GM23338 (cell line): ENCODE measurements at places on chromosomes 13 and 19. TPM values are rescaled to one million over a fixed set of nuclear protein-coding genes. Genes with fewer than 3 reads are reported as not detected.

GRCh38 chr13:52899206-52899605, 50.8 kb upstream of the PCDH8 start:
- DNase-seq: no peak

DNA sequence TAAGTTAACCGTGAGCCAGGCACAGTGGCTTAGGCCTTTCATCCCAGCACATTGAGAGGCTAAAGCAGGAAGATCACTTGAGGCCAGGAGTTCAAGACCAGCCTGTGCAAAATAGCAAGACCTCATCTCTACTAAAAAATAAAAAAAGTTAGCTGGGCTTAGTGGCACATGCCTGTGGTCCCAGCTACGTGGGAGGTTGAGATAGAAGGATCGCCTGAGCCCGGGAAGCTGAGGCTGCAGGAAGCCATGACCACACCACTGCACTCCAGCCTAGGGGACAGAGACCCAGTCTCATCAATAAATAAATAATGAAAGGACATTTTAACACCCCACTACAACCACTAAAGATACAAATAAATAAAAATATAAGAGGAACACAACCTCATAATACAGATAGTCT, 21.6 kb downstream of the LSM14A start:
- DNase-seq: no peak

The ZNF549 gene
- total RNA-seq: 10.2 and 11.6 TPM in 2 replicates

- peak; percentile 26 for DNase-seq
Measured at GRCh38 chr13:39952249-39953233, 297.1 kb downstream of the COG6 start.

DNA sequence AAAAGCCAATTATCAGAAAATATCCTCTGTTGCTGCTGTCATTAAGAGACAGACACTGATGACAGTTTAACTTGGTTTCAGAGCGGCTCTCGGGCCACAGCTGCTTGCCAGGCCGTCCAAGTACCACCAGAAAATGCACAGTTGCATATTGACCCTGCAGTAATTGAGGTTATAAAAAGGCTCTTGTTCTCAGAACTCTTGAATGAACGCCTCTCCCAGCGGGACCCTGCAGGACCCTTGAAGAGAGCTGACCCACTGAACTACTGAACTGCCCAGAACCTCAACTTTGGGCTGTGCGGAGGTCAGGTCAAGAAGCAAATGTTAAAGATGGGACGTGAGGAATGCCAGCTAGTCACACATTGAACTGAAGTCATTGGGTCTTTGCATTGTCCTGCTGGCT, 1559.0 kb upstream of the SLC10A2 start:
- DNase-seq: no peak

DNA sequence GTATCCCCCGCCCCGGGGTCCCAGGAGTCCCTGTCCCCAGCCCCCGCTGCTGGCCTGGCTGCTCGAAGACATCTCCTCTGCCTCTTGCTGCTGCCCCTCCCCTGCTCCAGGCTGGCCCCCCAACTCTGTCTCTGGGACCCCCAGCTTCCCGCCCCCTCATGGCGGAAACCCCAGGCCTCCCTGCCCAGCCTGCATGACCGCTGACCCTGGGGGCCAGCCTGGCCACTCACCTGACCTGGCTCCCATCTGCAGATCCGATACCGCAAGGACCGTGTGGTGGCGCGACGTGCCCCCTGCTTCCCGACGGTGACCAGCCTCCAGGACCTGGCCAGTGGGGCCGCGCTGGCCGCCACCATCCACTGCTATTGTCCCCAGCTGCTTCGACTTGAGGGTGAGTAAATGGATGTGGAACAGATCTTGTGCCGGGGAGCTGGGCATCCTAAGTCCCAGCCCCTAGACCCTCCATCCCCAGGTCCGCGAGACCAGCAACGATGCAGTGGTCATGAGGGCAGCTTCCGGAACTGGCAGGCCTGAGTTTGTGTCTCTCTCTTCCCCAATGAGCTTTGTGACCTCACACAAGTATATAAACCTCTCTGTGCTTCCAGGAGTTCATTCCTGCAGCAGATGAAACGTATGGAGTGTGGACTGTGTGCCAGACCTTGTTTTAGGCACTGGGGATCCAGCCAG, 12.4 kb downstream of the CAMSAP3 start:
- no peak for DNase-seq

The IGLON5 gene
- 29.1 and 29.4 TPM in 2 replicates for total RNA-seq

DNA sequence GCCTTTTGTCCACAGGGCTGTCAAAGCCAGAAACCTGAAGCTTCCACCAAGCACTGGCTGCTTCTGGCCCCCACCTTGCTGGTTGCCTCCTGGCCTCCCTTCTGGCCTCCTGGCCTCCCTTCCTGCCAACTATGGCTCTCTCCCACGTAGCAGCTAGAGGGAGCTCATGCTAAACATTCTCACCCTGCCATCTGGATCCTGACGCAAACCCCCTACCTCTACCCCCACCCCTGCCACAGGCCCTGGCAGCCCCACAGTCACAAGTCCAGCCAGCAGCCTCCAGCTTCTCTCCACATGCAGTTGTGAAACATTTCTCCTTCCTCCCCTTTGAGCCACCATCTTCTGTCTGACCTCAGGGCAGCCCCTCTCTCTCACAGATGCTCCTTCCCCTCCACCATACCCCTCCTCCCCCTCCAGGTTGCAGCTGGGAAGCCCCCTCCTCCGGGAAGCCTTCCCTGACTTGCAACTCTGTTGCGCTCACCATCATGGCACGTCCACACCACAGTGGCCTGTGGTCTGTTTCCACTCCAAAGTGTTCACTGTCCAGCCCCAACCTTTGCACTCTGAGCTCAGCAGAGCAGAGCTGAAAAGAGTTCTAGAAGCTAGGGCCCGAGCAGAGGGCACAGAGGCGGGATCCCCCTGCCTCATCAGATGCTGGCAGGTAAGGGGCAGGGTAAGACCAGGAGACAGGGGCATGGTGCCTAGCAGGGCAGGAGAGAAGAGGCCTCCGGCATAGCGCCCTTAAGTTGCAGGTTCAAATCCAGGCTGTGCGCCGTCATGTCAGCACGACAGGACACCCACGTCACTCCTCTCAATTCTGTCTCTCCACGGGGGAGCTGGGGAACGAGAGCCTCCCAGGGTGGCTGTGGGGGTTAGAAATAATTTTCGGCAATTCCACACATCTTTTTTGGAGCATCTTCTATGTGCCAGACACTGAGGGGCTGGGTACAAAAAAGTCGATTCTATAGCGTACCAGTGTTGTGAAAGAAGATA, 7.3 kb downstream of the ADGRL1 start:
- DNase-seq: peak; percentile 45

DNA sequence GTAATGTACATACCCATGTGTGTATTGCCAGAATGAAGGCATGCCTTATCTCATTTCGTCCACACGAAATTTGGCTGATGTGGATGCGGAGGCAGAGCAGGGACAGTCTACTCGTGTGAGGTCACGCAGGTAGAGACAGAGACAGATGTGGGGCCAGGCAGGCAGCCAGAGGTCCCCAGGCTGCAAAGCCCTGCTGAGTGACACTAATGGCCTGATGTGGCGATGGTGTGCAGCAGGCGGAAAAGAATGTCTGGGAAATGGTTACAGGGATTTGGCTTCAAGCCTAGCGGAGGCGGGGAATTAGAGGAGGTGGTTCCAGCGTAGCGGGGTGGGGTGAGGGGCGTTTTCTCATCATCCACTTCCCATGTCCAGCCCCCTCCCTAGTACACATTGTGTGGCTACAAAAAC, 4.2 kb upstream of the IZUMO2 start:
- DNase-seq: peak; percentile 12

The TEX26 gene
- total RNA-seq: not detected in 2 replicates

DNA sequence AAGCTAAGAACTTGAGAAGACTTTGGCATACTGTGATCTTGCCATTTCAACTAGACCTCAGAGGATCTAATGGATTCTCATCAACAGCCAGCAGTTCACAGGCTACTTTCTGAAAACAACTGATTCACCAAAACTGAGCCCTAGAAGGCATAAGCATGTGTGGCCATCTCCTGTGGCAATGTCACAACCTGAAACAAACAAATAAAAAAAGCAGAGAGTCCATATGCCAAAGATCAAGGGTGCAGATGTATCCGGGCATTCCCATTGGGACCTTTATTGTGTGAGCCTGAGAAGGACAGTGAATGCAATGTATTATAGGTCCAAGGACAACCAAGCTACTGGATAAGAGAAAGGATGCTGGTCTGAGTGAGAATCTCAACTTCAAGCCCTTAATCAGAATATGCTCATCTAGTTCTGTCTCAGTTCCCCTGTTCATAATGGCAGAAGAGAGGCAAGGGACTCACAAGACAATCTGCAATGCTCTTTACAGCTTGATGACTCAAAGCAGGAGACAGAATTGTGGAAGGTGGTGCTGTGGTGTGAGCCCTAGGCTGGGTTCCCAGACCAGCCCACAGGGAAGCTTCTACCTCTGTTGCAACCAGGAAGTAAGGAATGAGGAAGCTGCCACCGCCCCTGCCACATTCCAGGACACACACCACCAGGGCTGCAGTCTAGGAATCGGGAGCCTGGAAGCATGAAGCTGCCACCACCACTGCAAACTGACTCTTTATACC, 133.7 kb downstream of the RAP2A start:
- peak; percentile 8 for DNase-seq

- no peak for DNase-seq
Measured at GRCh38 chr13:51034906-51035305, 76.2 kb downstream of the C13orf42 start.

GRCh38 chr19:48483301-48483700, 14.1 kb downstream of the CYTH2 start:
- peak; percentile 14 for DNase-seq

The TNPO2 gene
- total RNA-seq: 83.0 and 85.9 TPM in 2 replicates

DNA sequence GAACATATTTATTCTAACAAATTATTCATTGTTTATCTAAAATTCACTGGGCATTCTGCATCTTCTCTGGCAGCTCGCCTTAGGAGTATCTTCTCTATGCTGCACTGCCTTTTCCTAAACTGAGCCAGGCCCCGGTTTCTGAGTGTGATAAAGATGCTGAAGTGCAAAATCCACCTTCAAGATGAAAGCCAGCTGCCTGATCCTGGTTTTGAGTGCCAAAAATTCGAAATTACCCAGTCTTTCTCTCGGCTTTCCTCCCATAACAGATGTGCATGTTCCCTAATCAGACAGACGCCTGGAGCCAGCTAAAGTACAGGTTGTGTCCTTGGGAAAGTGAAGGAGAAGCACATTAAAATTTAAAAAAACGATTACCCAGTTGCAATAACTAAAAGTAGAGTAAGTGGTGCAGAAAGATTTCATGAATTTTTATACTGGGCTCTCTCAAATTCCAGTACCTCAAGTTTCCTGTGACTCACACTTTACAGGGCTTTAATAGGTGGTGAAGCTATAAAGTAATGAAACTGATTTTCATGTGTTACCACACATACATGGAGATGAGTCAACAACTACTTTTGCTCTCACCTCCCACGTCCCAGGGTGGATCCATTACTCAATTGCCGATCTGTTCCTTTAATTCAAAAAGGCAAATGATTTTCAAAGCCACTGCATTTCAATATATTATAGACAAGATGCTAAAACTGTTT, 65.0 kb upstream of the GTF2F2 start:
- DNase-seq: no peak

The NLRP7 gene
- total RNA-seq: 1.8 and 2.2 TPM in 2 replicates

The KLHL26 gene
- 11.2 and 13.7 TPM in 2 replicates for total RNA-seq

GRCh38 chr13:95643571-95643935, 953 bp downstream of the DZIP1 start:
- DNase-seq: peak; percentile 43

The ZNF302 gene
- 24.8 and 27.4 TPM in 2 replicates for total RNA-seq

GRCh38 chr13:46183018-46183946, 1.3 kb upstream of the LCP1 start:
- no peak for DNase-seq

DNA sequence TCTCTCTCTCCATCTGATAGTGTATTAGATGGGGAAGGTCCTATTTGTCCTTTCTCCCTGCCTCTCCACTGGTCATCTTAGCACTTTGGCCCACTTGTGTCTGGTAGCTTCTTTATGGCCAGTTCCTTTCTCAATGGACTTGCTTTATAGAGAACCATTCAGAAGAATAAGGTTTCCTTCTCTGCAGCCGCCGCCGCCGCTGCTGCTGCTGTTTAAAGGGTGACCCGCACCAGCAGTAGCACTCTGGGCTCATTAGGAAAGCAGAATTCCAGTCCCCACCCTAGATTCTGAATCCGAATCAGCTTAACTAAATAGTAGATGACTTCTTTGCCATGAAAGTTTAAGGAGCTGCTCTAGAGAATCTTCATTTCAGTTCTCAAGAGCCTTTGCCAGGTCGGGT, 490.2 kb downstream of the FOXO1 start:
- no peak for DNase-seq

The ZNF507 gene
- 23.4 and 23.6 TPM in 2 replicates for total RNA-seq

DNA sequence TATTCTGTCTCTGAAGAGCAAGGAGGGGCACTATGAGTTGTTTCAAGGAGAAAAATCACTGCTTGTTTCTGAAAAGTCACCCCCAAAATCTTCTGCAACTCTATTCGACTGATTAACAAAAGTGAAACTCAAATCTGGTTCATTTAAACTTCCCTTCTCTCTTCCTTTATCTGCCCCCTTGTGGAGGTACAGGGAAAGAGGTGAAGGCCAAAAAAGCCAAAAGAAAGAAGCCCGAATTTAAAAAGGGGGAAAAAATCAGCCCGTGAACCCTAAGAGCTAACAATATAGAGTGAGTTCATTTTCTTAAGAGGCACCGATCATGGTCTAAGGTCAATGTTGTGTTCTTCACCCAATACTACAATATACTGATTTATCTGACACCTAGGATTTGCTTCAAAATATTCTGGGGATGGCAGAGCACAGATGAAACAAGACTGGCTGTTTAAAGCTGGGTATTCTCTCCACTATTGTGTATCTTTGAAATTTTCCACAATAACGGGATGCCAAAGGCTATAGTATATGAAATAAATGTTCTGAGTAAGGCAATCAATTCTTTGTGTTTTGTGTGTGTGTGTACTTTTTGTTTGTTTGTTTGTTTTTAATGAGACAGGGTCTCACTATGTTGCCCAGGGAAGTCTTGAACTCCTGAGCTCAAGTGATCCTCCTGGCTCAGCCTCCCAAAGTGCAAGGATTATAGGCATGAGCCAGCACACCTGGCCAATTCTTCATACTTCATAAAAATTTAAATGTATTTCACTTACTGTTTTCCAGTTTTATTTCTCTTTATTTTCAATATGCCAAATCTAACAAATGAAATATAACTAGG, 55.0 kb upstream of the EEF1AKMT1 start:
- peak; percentile 87 for DNase-seq

The GPR12 gene
- total RNA-seq: not detected in 2 replicates

DNA sequence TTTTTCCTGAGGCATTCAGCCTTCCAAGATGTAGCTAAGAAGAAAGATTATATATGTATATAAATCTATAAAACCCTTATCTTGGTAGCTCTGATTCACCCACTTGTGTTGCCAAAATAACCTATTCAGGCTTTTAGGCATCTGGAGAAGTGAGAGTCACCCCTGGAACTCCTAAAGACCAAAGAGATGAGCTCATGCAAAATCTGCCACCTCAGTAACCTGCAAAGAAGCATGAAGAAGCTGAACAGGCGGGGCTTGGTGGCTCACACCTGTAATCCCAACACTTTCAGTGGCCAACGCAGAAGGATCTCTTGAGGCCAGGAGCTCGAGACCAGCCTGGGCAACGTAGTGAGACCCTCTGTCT, 393.7 kb downstream of the FOXO1 start:
- no peak for DNase-seq

The AP1M2 gene
- total RNA-seq: 158 and 165 TPM in 2 replicates

- no peak for DNase-seq
Measured at GRCh38 chr13:66859078-66859477, 371.1 kb downstream of the PCDH9 start.
